ENCODE measurements at places on chromosomes 11 and 22. TPM values are rescaled to one million over a fixed set of nuclear protein-coding genes. Genes with fewer than 3 reads are reported as not detected.

GRCh38 chr11:84686716-84687115 is 940.4 kb downstream of the DLG2 start:
- DNase-seq: no peak

DNA sequence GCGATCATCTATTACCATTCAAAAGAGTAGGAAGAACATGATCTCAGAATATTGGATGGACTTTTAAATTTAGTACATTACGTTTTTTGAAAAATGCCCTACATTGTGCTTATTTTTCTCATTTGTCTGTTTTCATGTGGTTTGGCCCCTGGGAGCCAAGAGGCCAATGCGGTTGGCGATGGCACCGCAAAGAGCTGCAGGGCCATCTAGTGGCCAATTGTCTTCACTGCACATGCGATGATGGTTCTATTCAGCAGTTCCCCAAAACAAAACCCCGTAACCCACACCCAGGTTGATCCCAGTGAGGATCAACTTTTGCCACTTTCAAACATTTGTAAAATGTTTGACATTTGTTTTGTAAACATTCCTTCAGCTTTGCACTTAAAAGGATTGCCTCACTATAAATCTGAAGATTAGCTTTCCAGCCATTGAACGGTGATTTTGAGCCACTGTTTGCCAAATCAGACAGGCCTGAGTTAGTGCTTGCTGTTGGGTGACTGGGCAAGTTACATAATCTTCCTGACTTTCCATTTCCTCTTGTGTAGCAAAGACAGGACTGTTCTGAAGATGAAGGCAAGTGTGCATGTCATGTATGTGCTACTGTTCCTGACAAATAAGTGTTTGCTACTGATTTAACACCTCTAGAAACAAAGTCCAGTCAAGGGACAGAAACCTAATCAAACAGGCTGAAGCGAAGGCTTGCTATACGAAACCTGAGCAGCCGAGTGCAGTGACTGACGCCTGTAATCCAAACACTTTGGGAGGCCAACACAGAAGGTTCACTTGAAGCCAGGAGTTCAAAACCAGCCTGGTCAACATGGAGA is 29.2 kb upstream of the XBP1 start:
- DNase-seq: peak; percentile 86

Gene TEX54
- not detected for total RNA-seq

Gene KRTAP5-8
- total RNA-seq: not detected

- no peak for DNase-seq
Observed at GRCh38 chr11:88249706-88250105, 74.5 kb upstream of the RAB38 start.

DNA sequence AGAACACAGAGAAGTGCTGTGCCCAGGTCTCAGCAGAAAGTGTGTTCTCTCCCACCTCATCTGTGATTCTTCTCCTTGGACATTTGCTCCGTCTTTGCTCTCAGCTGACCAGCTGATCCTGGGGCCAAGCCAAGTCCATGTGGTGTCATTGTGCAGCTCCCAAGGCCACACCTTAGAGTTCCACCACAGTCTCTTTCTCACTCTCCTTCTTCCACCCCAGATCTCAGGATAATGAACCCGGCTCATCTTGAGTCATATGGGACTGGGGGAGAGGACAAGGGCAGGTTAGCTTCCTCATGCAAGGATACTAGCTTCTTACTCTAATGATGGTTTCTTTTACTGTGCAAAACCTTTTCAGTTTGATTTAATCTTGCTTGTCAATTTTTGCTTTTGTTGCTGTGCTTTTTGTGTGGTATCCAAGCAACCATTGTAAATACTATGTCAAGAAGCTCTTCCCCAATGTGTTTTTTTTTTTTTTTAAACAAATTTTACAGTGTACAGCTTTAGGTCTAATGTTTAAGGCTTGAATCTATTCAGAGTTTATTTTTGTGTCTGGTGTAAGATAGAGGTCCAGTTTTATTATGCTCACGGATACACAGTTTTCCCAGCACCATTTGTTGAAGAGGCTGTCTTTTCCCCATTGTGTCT is 75.0 kb upstream of the OR4B1 start:
- no peak for DNase-seq
